Stimulated activated CD4-positive, alpha-beta T cell treated with anti-CD3 and anti-CD28 coated beads, TNF-alpha, amount 100 ng/mL, for 48 hours (primary cell): ENCODE measurements at places on chromosomes 4 and X.

GRCh38 chr4:102298716-102299115, 46.6 kb downstream of the SLC39A8 start:
- no peak for DNase-seq

DNA sequence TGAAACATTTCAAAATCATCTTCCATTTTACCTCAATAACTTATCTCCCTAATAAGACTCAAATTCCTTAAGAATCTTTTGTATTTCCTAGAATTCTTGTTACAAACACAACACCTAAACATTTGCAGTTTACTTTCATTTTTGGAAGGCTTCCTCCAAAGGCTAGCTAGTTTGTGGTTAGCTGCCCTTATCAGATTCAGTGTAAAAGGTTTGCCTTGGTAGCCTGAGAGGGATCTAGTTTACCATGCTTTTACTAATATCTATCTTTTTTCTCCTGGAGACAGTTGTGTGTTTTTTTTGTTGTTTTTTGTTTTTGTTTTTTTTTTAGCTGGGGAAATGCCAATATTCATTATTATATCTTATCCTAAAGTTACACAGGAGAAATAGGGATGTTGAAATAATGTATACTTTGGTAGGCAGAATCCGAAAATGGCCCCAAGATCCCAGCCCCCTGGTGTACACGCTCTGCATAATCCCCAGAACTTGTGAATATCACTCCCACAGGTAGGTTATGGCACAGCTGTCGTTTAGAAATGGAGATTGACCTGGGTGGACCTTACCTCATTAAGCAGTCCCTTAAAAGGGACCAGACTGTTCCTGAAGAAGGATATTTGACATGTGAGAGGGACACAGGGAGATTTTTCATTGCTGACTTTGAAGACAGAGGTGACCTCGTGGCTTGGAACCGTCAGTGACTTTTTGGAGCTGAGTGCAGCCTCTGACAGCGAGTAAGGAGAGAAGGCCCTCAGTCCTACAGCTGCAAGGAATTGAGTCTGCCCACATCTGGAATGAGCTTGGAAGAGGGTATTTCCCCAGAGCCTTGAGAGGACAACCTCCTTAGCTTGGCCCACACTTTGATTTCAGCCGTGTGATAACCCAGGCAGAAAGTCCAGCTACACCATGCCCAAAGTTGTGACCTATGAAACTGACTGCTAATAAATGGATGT, 33.4 kb downstream of the SEPTIN11 start:
- DNase-seq: no peak

DNA sequence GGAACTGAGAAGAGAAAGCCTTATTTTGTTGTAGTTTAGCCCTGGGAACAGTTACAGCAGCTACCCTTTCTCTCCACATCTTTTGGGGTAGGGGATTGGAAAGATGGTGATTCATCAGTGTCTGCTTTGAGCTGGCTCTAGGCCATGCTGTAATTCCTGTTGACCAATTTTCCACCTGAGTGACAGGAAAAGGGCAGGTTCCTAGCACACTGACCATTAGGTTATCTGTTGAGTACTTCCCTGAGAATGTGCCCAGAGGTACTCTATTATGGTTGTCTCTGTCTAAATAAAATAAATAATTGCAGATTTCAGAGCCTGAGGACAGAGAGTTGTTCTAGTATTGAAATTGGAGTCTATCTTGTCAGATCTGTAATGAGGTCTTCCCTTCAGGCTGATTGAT, 109.0 kb downstream of the ENOX2 start:
- DNase-seq: no peak

DNA sequence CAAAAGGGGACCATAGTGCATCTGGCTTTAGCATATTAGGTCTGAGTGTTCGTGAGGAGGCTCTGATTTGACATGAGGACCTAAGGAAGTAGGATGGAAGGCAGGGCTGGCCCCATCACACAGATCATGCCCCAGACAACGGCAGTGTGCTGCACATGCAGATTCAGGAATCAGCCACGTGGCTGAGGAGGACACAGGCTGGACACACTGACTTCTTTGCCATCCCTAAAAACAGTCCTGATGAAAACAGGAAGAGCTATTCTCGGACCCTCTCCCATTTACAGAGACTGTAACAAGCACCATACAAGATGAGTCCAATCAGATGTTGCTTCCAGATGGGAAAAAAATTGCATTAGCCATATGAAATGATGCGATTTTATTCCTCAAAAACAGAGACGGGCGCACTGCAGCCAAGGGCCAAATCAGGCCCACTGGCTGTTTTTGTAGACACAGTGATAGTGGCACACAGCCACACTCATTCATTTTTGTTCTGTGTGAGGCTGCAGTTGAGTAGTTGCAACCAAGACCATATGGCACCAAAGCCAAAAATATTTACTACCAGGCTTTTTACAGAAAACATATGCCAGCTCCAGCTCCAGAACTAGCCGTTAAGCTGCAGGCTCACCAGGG, 41.0 kb downstream of the ACSL1 start:
- DNase-seq: no peak

DNA sequence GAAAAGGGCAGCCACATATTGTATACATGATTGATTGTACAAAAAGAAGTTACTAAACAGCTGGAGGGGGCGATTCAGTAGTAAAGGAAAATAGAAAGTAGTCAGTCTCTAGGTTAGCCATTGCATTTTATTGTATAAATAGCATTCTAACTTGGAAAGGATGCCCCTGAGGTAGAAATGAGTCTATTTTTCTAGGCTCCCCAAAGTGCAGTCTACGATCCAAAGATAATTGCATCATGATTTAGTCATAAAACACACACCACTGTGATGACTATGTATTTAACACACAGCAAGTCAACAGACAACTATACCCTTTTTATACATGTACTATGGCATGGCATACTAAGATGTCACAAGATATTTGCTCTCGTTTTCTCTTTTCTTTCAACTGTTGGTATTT, 204.9 kb downstream of the APBB2 start:
- no peak for DNase-seq

DNA sequence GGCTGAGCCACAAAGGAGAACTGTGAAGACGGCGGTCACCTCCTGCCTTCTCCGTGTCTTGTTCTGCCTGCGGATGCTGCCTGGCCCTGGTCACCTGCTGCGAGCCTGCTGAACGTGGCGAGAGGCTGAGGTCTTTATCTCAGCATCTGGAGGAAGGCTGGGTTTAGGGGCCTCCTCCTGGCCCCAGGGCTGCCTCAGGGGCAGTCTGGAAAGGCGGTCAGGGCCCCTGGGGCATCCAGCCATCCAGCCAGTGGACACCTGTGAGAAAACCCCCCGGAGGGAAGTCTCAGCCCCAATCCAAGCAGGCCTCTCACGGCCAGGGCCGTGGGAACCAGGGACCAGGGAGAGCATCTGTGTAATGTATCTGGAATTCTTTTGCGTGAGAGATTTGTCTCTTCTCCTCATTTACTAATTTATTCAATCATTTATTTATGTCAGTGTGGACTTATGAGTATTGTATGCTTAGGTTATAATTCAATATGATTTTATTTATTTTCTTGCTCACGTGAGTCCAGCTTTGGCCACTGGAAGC, 11.3 kb downstream of the PDE6B start:
- no peak for DNase-seq

GRCh38 chr4:73593631-73594241, 26.5 kb downstream of the RASSF6 start:
- no peak for DNase-seq

DNA sequence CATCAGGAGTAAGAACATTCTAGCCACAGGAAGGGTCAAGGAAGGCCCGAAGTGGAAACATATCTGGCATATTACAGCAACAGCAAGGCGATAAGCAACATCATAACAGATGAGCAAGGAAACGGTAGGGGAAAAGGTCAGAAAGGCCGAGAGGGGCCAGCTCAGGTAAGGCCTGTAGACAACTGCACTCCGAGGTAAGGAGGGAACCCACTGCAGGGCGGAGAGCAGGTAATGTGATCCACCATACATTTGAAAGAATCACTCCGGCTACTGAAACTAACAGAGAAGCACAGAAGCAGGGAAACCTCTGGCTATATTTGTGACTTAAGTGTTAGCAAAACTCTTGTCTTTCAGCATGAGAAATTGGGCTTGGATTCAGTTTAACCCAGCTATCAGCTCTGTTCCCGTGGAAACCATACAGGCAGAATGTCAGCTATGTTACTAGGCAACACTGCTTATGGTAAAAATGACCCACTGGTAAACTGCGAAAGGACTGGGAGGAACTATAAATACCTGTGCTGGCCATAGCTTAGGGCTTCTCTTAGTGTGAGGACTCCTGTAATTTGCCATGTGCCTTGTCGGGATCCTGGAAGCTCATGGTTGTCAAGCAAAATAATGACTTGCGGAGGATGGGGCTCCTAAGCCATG, 31.0 kb downstream of the FRYL start:
- no peak for DNase-seq

DNA sequence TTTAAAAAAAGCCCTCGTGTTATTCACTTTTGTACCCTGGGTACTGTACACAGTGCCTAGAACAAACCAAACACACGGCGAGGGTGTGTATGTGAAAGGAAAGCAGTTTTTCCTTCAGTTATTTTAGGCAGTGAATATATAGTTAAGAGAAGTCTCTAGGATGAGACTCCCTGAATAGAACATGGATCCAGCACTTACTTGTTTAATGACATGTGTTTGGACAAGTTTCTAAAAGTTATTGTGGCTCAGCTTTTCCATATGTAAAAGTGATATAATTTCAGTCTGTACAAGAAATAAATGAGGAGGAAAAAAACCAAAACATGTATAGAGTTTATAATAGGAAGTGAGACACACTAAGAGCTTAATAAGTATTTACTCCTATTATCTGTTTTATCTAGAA, 273.2 kb downstream of the ADGRL3 start:
- DNase-seq: no peak

DNA sequence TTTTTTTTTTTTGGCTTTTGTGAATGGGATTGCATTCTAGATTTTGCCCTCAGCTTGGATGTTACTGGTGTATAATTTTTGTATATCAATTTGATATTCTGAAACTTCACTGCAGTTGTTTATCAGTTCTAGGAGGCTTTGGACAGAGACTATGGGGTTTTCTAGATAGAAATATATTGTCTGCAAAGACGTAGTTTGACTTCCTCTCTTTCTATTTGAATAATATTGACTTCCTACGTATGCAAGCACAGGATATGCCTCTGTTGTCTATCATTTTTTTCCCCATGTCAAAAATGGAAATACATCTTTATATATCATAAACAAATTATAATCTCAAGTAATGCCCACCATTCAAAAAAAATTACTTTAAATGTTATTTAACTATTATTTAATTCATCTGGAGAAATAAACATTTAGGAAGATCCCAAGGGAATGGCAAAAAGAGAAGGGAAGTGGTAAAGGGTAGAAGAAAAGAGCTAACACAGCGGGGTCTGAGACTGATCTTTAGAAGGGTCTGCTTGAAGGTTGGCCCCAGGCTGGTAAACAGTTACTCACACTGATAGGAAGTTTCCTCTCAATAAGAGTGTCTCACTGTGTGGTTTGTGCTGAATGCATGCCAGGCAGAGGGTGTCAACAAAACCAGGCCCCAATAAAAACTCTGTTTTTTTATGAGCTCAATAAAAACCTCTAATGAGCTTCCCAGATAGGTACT, 35.7 kb downstream of the ZNF518B start:
- DNase-seq: no peak

DNA sequence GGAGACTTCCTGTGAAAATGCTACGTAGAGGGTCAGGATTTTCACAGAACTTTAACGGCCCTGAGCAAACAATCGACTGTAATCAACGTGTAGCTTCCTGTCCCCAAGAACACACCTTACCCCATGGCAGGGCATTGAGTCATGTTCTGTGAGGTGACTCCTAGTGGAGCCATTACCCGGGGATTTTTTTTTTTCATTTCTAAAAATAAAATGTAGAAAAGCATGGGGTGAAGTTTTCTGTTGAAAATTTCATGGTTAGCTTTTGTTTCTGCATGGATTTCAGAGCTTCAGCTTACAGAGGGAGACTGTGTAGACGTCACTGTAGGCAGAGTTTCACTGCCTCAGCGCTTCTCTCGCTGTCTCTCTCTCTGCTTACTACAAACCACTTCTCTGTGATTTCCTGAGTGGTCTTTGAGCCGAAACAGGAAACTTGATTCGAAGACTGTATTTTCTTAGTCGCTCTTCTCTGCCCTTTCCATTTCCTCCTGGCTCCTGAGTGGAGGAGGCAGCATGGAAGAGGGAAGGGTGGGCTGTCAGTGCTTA, 111.7 kb downstream of the NFKB1 start:
- DNase-seq: no peak

GRCh38 chr4:75779105-75779757, 54.9 kb downstream of the USO1 start:
- no peak for DNase-seq

DNA sequence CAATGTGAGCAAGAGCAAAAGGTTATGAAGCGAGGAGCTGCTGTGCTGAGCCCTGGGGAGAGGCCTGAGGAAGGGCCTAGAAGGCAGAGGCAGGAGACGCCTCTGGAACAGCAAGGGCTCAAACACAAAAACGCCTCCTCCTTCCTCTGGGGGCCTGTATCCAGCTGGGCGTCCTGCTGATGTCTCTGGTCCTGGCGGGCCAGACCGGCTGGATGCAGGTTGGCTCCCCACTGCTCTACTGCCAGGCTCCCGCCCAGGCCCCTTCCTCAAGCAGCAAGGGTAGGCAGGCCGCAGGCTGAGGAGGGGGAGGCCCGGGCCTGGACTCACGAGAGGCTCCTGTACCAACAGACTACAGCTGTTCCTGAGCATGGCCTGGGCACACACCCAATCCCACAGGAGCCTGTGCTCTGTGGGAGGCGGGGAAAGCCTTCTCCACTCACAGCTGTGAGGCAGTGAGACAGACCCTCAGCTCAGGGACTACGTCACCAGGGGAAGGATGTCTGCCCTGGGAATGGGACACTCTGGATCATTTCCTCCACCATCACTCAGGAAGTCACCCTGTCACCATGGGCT, 2.3 kb downstream of the HAUS7 start:
- no peak for DNase-seq

DNA sequence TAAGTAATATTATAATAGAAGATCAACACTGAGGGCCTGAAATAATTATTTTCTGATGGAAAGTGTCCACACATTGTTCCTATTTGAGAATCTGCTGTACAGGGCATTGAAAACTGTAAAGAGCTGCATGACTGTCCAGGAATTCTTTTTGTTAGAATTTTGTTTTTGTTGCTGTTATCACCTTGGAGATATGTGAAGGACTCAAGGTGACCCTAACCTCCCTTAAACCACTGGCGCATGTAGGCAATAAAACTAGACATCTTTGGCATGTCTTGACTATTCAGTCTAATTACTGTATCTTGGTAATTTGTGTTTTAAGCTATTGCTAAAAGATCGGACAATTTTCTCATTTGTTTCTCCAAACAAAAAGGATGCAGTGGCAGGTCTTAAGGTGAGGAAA, 55.5 kb upstream of the SMIM10 start:
- no peak for DNase-seq
